Aortic smooth muscle cell (primary cell): ENCODE measurements at places on chromosomes 1 and 21. TPM values are rescaled to one million over a fixed set of nuclear protein-coding genes. Genes with fewer than 3 reads are reported as not detected.

Gene HES3
- total RNA-seq = not detected in 2 replicates

Gene MXRA8
- 282 and 369 TPM in 2 replicates for total RNA-seq

Gene SPRR4
- not detected in 2 replicates for total RNA-seq

Gene PDZK1
- 0.40 and 0.75 TPM in 2 replicates for total RNA-seq

Gene FALEC
- 0.31 TPM in 1 of 2 replicates, not detected in the other for total RNA-seq

Gene RAB7B
- total RNA-seq = 7.5 and 8.6 TPM in 2 replicates

Gene C1orf185
- total RNA-seq = not detected in 2 replicates

Gene S100A8
- not detected in 2 replicates for total RNA-seq

Gene FAM72D
- total RNA-seq = 0.93 and 1.1 TPM in 2 replicates

Gene HRNR
- total RNA-seq = not detected in 2 replicates

Gene AKNAD1
- total RNA-seq = 0.56 TPM in 1 of 2 replicates, not detected in the other

Gene TMIGD3
- not detected in 2 replicates for total RNA-seq

Gene SPRR1A
- not detected in 2 replicates for total RNA-seq

Gene KRTAP19-3
- total RNA-seq = not detected in 2 replicates

Gene SETDB1
- total RNA-seq = 25.8 and 32.0 TPM in 2 replicates

Gene DIO1
- total RNA-seq = not detected in 2 replicates

Gene FMO2
- total RNA-seq = 0.13 and 0.62 TPM in 2 replicates

Gene SLAMF9
- total RNA-seq = 0.44 and 1.2 TPM in 2 replicates

Gene GRIK1
- 0.12 and 0.13 TPM in 2 replicates for total RNA-seq

Gene GPR25
- total RNA-seq = not detected in 2 replicates

Gene RNPEP
- 45.4 and 56.0 TPM in 2 replicates for total RNA-seq

Gene ZNF683
- not detected in 2 replicates for total RNA-seq

Gene LIPI
- not detected in 2 replicates for total RNA-seq

Gene INKA2
- 1.4 and 7.1 TPM in 2 replicates for total RNA-seq

Gene PLA2G2F
- total RNA-seq = not detected in 2 replicates

Gene FCRL5
- not detected in 2 replicates for total RNA-seq

Gene KCNH1
- not detected in 2 replicates for total RNA-seq

Gene SYDE2
- total RNA-seq = 3.2 and 4.4 TPM in 2 replicates

Gene TCHHL1
- total RNA-seq = not detected in 2 replicates

Gene PRAMEF33
- not detected in 2 replicates for total RNA-seq

Gene PRKCZ
- total RNA-seq = 1.1 and 2.2 TPM in 2 replicates

Gene YBX1
- 1,126 and 1,142 TPM in 2 replicates for total RNA-seq

Gene HSD3B1
- not detected in 2 replicates for total RNA-seq

Gene PPM1J
- 0.50 and 0.53 TPM in 2 replicates for total RNA-seq

Gene TAF13
- 107 and 114 TPM in 2 replicates for total RNA-seq

Gene TP73
- total RNA-seq = not detected in 2 replicates

Gene DEGS1
- total RNA-seq = 70.4 and 78.1 TPM in 2 replicates

Gene FCRL1
- total RNA-seq = not detected in 2 replicates

Gene SLC1A7
- 0.13 and 0.25 TPM in 2 replicates for total RNA-seq

Gene SPRR1B
- total RNA-seq = not detected in 2 replicates

Gene YIPF1
- 24.8 and 28.5 TPM in 2 replicates for total RNA-seq

Gene ZP4
- total RNA-seq = not detected in 2 replicates

Gene PCSK9
- total RNA-seq = 0.25 and 0.40 TPM in 2 replicates
